ENCODE measurements at places on chromosomes 5 and 9. TPM values are rescaled to one million over a fixed set of nuclear protein-coding genes. Genes with fewer than 3 reads are reported as not detected.

Gene ORM2
- not detected for polyA plus RNA-seq

Gene IL13
- polyA plus RNA-seq, result 0.20 TPM

Gene MEIKIN
- polyA plus RNA-seq, result not detected

Gene PHF24
- 0.33 TPM for polyA plus RNA-seq

Gene C9orf153
- polyA plus RNA-seq, result 0.18 TPM

Gene BDP1
- polyA plus RNA-seq, result 24.9 TPM

Gene GPR151
- polyA plus RNA-seq, result not detected

Gene MSX2
- polyA plus RNA-seq, result 0.59 TPM

Gene TAL2
- polyA plus RNA-seq, result 21.5 TPM

Gene BTNL3
- polyA plus RNA-seq, result 0.09 TPM

Gene FOXI1
- polyA plus RNA-seq, result not detected

Gene LCN2
- polyA plus RNA-seq, result 0.37 TPM

Gene C5orf34
- 3.2 TPM for polyA plus RNA-seq

Gene PCDHB5
- polyA plus RNA-seq, result 5.1 TPM

Gene TLR4
- polyA plus RNA-seq, result 7.0 TPM

Gene PCDHGB2
- polyA plus RNA-seq, result 2.3 TPM

Gene PTGER4
- polyA plus RNA-seq, result 4.5 TPM

Gene SLC34A3
- 0.54 TPM for polyA plus RNA-seq

Gene HTR1A
- polyA plus RNA-seq, result not detected

Gene NUDT2
- polyA plus RNA-seq, result 22.0 TPM

Gene CARTPT
- not detected for polyA plus RNA-seq

Gene CCL28
- 1.2 TPM for polyA plus RNA-seq

Gene MGAT4B
- polyA plus RNA-seq, result 59.1 TPM

DNA sequence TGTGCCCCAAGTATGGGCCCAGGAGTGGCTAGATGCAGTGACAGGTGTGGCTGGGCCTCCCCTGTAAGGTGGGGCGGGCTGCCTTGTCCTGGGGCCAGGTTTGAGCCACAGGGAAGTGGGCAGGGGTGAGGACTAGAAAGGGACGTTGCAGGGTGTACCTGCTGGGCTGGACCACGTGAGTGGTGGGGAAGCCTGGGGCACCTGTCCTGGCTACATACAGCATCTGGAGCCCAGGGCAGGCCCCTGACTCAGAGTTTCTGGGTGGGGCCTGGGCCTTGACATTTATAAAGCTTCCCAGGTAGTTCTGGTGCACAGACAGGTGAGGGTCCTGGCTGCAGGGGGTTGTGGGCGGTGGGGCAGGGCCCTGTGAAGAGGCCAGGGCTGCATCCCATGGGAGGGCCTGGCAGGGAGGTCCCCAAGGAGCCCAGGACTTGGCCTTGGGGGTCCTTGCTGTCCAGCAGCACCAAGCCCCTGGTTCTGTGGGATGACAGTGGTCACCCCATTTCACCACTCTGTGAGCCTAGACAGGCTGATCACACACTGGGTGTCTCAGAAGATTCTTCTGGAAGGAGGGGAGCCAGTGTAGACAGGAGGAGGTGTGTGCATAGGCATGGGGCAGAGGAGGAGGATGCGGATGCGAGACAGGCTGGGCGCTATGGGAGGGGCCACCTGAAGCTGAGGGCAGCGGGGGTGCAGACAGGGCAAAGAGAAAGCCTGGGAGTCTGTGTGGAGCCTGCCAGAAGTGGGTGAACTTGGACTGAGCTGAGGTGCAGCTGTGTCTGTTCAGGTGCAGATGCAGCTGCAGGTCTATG, 94.0 kb downstream of the PHF2 start:
- no peak for DNase-seq

DNA sequence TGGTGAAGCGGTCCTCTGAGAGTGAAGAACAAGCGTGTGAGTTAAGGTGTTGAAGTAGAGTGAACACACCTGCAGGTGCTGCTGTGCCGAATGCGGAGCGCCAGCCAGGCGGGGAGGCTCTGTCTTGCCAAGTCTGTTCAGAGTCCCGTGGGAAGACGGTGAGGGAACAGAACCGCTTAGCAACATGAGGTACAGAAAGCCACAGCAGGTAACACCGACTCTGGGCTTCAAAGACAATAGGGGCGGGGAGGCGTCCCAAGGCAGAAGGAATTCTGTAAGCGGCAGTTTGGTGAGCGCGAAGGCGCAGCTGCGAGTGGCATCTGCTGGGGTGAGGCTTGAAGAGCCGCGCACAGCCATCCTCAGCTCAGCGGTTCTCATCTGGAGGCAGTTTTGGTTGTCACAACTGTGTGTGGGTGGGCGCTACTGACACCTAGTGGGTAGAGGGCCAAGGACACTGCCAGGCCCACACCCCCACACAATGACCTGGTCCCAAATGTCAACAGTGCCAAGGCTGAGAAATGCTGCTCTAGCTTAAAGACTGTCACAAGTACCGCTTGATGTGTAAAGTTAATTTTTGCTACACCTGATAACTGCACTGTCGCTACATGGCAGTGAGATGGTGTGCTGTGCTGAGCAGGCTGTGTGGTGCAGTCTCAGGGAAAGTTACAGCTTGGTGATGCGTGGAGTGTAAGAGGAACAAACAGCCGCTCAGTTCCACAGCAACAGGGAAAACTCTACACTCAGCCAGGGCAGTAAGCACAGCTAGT, 67.4 kb upstream of the TBC1D9B start:
- DNase-seq, result peak; percentile 17

DNA sequence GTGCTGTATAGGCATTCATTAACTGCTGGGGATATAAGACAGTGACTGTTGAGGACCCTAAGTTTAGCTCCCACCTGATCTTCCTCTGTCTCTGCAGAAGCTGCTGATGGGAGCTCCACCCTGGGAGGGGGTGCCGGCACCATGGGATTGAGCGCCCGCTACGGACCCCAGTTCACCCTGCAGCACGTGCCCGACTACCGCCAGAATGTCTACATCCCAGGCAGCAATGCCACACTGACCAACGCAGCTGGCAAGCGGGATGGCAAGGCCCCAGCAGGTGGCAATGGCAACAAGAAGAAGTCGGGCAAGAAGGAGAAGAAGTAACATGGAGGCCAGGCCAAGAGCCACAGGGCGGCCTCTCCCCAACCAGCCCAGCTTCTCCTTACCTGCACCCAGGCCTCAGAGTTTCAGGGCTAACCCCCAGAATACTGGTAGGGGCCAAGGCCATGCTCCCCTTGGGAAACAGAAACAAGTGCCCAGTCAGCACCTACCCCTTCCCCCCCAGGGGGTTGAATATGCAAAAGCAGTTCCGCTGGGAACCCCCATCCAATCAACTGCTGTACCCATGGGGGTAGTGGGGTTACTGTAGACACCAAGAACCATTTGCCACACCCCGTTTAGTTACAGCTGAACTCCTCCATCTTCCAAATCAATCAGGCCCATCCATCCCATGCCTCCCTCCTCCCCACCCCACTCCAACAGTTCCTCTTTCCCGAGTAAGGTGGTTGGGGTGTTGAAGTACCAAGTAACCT, 22.1 kb downstream of the PCDHGC5 start:
- no peak for DNase-seq

- no peak for DNase-seq
Measured at GRCh38 chr9:2727374-2727773, 10.1 kb downstream of the KCNV2 start.

DNA sequence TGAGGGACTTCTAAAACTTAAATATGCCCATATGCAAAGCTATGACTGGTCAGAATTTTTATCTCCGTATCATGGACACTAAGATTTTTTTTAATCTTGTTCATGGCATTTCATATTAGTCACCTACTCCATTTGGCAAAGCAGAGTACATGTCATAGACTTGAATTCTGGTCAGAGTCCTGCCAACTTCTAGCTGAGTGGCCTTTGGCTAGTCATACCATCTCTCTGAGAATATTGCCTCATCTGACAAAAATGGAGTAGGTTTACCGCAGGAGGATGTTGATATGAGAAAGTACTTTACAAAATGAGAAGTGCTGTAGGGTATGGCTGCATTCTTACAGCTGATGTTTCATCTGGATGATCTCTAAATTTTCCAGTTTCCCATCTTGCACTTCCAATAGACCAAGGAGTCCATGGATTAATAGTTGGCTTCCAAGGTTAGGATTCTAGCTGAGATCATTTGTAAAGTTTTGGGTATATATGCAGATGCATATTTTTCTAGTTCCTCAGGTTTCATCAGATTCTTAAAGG, 150.8 kb upstream of the NR3C1 start:
- no peak for DNase-seq

DNA sequence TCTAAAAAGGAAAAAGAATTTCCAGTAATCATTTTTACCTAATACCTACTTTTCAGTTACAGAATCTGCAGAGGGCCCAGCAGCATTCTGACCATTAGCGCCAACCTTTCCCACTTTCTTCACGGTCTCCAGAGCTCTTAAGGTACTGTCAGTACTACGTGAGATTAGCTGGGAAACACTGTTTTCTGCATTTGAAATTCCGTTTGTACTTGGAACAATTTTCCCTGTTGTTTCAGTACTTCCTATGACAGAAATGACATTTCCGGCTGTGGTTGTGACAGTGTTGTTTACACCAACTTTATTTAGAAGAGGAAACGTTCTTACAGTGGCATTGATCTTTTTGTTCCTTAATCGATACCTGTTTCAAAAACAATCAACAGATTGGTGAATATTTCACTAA, 36.9 kb upstream of the PDCL start:
- DNase-seq, result no peak

GRCh38 chr9:97980479-97980803, 2.7 kb upstream of the ANP32B start:
- no peak for DNase-seq

DNA sequence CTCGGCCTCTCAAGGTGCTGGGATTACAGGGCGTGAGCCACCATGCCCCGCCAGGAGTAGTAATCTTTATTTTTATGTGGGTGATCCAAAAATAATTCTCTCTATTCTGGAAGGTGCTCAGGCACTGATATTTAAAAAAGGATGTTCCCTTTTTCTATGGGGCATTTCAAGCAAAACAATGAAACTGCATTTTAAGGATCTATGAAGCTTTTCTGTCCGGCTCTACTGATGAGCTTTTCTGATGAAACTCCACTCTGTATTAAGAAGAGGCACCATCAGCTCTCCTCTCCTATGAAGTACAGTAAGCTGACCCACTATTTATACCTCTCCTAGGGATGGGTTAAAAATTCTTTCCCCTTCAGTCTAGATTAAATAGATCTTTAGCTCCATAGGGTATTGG, 7.4 kb downstream of the ADAM19 start:
- no peak for DNase-seq

DNA sequence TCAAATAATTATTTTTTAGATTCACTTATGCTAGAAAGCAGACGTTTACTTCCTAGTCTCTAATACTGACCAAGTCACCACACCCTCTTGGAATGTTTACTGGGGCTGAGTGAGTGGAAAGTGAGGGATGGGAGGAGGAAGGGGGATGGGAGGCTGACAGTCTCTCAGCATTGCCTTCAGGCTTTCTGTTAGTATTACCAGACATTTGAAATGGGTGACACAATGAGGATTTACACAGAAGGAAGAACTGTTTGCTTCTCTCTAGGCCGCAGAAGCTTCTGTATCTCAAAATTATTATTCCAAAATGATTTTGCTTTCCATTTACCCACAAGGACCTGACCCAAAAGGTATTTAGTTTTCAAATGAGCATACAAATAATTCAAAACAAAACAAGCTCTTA, 232.8 kb upstream of the ZNF608 start:
- no peak for DNase-seq

DNA sequence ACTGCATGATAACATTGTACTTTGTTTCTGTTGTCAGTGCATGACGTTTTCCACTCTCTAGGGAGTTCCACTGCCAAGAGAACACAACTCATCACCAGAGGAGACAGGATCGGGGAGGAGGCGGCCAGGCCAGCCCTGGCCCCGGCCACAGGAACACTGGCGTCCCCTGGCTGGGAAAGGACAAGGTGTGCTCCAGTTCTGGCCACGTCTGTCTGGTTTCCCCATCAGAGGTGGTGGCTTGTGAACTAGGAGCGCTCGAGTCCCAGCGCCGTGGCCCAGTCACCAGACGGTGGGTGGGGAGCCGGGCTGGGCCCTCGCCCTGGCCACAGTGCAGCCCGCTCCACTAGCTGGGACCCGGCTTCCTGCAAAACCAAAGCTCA, 211.9 kb upstream of the IRX4 start:
- DNase-seq, result no peak

GRCh38 chr9:78406146-78406545, 109.2 kb downstream of the PSAT1 start:
- no peak for DNase-seq

GRCh38 chr5:81305785-81306184, 4.4 kb downstream of the ZCCHC9 start:
- DNase-seq, result no peak

GRCh38 chr5:53323511-53323910, 156.9 kb upstream of the FST start:
- DNase-seq, result no peak

DNA sequence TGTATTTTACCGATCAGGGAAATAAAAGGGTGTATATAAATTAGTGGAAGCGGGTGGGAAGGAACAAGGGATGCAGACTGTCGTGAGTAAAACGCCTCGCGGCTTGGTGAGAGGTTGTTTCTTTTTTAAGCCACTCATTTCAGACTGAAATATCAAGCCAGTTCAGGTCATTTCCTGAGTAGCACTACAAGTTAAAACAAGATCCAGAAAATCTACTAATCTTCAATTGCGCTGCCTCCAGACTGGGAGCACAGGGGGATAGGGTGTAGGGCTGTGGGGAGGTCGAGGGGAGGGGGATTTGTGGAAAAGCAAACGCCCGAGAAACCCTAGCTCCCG, 140.8 kb downstream of the TSSK1B start:
- DNase-seq, result no peak

GRCh38 chr9:123039617-123040219, 6.3 kb downstream of the GPR21 start:
- DNase-seq, result no peak

- no peak for DNase-seq
Measured at GRCh38 chr9:124272979-124273378, 15.2 kb downstream of the NEK6 start.

- DNase-seq, result no peak
Measured at GRCh38 chr5:59489551-59489950, 404.0 kb downstream of the PDE4D start.

- DNase-seq, result peak; percentile 9
Measured at GRCh38 chr5:19301271-19301670, 686.7 kb downstream of the CDH18 start.

- no peak for DNase-seq
Measured at GRCh38 chr9:133716564-133717112, 21.5 kb downstream of the SARDH start.

DNA sequence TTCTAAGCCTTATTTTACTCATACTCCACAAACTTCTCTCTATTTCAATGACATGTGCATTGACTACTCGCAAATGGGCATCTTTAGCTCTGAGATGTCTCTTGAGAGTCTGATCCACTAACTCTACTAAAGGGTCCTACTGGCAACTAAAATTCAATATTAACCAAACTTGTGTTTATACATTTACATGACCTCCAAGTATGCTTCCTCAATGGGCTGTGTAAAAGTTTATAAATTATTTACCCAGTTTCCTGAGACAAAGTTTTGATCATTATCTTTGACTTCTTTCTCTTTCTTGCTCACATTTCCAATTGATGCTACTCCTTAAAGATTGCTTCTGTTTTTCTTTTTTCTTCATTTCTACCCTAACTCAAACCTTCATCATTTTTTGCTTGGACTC, 510.1 kb upstream of the DAB2 start:
- DNase-seq, result no peak
